Left lung (tissue), 14 donors: ENCODE measurements at places on chromosomes 1 and 21. TPM values are rescaled to one million over a fixed set of nuclear protein-coding genes. Genes with fewer than 3 reads are reported as not detected.

DNA sequence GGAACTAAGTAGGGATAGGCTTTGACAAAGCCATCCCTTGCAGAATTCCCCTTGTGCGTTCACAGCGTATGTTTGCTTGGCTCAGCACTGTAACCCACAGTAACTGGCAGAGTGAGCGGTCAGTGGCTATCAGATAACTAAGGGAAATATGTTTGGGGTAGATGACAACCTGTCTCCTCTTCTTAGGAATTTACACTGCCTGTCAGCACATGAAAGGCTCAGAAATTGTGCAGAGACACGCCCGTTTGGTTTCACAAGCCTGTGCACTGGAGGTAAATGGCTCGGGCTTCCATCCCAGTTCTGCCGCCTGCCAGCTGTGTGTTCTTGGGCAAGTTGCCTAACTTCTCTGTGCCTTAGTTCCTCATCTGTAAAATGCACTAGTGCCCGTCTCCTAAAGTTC is 101.2 kb downstream of the PRDM2 start:
- H3K27me3 ChIP-seq: no peaks in the 10 kb centered on the region
- no peak for DNase-seq
- no peak overlapping the region for H3K4me3 ChIP-seq
- no peak overlapping the region for H3K27ac ChIP-seq

Gene S100A7A
- not detected for total RNA-seq

GRCh38 chr1:166418344-166418933 is 251.6 kb upstream of the FAM78B start:
- DNase-seq: no peak
- H3K4me3 ChIP-seq: no peak overlapping the region
- H3K4me1 ChIP-seq: no peaks in the 10 kb centered on the region
- H3K27me3 ChIP-seq: no peaks in the 10 kb centered on the region
- H3K36me3 ChIP-seq: no peaks in the 10 kb centered on the region

Gene DIO1
- 1.2 TPM for total RNA-seq

Gene ERRFI1
- total RNA-seq: 60.8 TPM

DNA sequence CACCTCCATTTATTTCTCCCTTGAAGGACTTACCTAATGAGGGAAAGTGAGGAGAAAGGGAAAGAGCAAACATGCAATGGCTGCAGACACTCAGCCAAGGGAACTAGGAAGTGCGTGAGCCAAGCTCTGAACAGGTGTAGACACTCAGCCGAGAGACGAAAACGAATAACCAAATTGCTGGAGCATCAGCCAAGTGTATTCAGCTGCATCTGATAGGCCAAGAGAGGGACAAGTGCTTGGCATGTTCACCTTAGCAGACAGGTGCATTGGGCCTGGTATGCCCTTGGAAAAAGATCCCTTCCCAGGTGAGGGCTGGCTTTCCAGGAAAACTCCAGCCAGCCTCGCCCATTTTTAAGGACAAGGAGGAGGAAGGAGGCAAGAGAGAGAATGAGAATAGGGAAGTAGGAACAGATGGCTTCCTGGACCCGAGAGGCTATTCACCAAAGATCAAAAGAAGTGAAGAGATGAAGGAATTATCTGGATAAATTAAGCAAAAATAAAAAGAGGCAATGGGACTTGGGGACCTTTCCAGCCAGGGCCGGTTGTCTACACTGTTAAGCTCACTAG is 184.7 kb downstream of the TOMM20 start:
- no peaks in the 10 kb centered on the region for H3K27me3 ChIP-seq
- no peaks in the 10 kb centered on the region for H3K36me3 ChIP-seq
- no peak overlapping the region for H3K27ac ChIP-seq
- H3K4me3 ChIP-seq: no peak overlapping the region

Gene GUCA2A
- not detected for total RNA-seq

GRCh38 chr1:156471496-156472490 is 28.8 kb downstream of the MEF2D start:
- H3K36me3 ChIP-seq: peaks cover 4% of the 10 kb centered on the region
- H3K4me3 ChIP-seq: no peak overlapping the region
- H3K27ac ChIP-seq: peak overlapping the region; percentile 50
- no peaks in the 10 kb centered on the region for H3K27me3 ChIP-seq
- DNase-seq: peak; percentile 89

Gene HEYL
- total RNA-seq: 12.6 TPM

DNA sequence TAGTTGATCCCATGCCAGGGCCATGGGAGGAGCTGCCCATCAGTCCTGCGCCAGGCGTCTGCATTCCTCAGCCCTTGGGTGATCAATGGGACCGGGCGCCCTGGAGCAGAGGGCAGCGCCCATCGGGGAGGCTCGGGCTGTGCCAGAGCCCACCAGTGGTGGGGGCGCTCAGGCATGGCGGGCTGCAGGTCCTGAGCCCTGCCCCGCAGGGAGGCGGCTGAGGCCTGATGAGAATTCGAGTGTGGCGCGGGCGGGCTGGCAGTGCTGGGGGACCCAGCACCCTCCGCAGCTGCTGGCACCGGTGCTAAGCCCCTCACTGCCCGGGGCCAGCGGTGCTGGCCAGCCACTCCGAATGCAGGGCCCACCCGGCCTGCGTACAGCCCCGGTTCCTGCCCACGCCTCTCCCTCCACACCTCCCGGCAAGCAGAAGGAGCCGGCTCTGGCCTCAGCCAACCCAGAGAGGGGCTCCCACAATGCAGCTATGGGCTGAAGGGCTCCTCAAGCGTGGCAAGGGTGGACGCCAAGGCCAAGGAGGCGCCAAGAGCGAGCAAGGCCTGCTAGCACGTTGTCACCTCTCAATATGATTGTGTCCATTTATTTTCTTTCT is 238.1 kb upstream of the OLFM3 start:
- no peak overlapping the region for H3K4me3 ChIP-seq
- H3K27ac ChIP-seq: no peak overlapping the region
- no peaks in the 10 kb centered on the region for H3K36me3 ChIP-seq
- no peaks in the 10 kb centered on the region for H3K27me3 ChIP-seq
- H3K4me1 ChIP-seq: no peaks in the 10 kb centered on the region

Gene CCDC17
- 0.70 TPM for total RNA-seq

GRCh38 chr21:37862536-37862935 is 53.7 kb downstream of the KCNJ6 start:
- H3K4me3 ChIP-seq: no peak overlapping the region
- H3K27ac ChIP-seq: no peak overlapping the region
- H3K36me3 ChIP-seq: no peaks in the 10 kb centered on the region
- H3K27me3 ChIP-seq: no peaks in the 10 kb centered on the region

- no peaks in the 10 kb centered on the region for H3K27me3 ChIP-seq
- no peak for DNase-seq
- no peaks in the 10 kb centered on the region for H3K36me3 ChIP-seq
- H3K4me1 ChIP-seq: no peaks in the 10 kb centered on the region
- H3K27ac ChIP-seq: no peak overlapping the region
Measured at GRCh38 chr1:240803151-240803550, 191.2 kb upstream of the GREM2 start.

Gene CLCA4
- total RNA-seq: not detected

Gene SH2D1B
- 0.68 TPM for total RNA-seq

GRCh38 chr1:34742667-34743270 is 12.1 kb upstream of the GJB5 start:
- DNase-seq: peak; percentile 93
- no peaks in the 10 kb centered on the region for H3K36me3 ChIP-seq
- no peak overlapping the region for H3K27ac ChIP-seq
- no peaks in the 10 kb centered on the region for H3K27me3 ChIP-seq
- H3K4me1 ChIP-seq: no peaks in the 10 kb centered on the region

Gene AIRE
- 0.06 TPM for total RNA-seq
